A549 treated with Hydrocortisone at 1 μM for 4 hours (cell line): ENCODE measurements at places on chromosomes 2 and 18. TPM values are rescaled to one million over a fixed set of nuclear protein-coding genes. Genes with fewer than 3 reads are reported as not detected.

Gene HNMT
- total RNA-seq = 0.47 to 1.4 TPM (median 0.98 TPM) in 5 replicates

Gene GPBAR1
- 0.14 to 0.29 TPM (median 0.18 TPM) in 5 replicates for total RNA-seq

Gene COL3A1
- 0.09 to 0.21 TPM (median 0.20 TPM) in 5 replicates for total RNA-seq

Gene MYO7B
- 0.12 to 0.31 TPM (median 0.21 TPM) in 5 replicates for total RNA-seq

Gene KCNJ3
- total RNA-seq = not detected in 5 replicates

Gene AP1S3
- 23.7 to 54.3 TPM (median 31.0 TPM) in 5 replicates for total RNA-seq

Gene TWSG1
- 12.6 to 18.3 TPM (median 17.3 TPM) in 5 replicates for total RNA-seq

Gene CCDC85A
- 0.29 to 0.33 TPM (median 0.32 TPM) in 5 replicates for total RNA-seq

Gene AGXT
- not detected in 5 replicates for total RNA-seq

Gene GRP
- total RNA-seq = not detected in 5 replicates

Gene COL5A2
- 42.0 to 88.9 TPM (median 68.8 TPM) in 5 replicates for total RNA-seq

Gene STAT4
- 3.5 to 5.3 TPM (median 4.2 TPM) in 5 replicates for total RNA-seq

Gene ZC3H6
- 0.29 to 0.69 TPM (median 0.31 TPM) in 5 replicates for total RNA-seq

Gene IL1RL2
- 0.02 TPM in 1 of 5 replicates, not detected in the others for total RNA-seq

Gene CFC1
- 0.09 to 0.10 TPM in 2 of 5 replicates, not detected in the others for total RNA-seq

Gene CYBRD1
- total RNA-seq = 23.7 to 35.9 TPM (median 30.9 TPM) in 5 replicates

Gene MDH1B
- total RNA-seq = 1.1 to 2.1 TPM (median 1.6 TPM) in 5 replicates
